ENCODE measurements at places on chromosomes 11 and 22.

DNA sequence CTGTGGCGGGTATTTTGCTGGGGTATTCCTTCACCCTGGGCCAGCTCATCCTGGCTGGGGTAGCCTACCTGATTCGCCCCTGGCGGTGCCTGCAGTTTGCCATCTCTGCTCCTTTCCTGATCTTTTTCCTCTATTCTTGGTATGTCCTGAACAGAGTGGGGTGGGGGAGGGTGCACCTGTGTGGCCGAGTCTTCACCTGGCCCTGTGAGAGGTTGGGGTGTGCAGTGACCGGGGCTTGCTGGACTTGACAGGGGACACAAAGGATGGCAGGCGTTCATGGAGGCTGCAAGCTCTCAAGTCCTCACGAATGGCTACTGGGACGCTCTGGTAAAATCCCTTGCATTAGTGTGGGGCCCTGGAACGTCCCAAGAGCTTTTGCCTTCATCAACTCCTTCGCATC is 39.3 kb downstream of the CAPN1 start:
- DNase-seq = no peak

DNA sequence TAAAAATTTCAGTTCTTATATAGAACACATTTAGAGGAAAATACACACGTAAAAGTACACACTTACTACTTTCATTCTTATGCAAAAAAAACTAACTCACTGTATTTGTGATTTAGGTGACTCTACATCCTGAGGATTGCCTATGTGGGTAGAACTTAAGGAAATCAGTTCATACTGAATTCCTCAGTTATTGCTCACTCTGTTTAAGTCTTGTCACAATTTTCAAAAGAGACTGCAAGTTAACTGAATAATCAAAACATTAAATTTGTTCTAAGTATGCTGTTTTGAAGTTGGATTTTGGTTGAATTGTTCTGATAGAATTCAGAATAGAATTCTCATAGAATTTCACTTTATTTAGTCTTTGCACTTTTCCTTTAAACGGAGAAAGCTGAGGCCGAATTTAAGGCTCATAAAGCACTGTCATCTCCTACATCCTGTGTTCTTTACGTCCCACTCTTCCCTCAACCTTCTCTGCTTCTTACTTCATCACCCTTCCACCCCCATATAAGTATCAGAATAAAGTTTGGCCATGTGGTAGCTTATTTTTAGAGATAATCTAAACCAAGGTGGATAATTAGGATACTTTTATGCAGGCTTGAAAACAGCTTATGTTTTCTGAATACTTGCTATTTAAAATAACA is 59.8 kb downstream of the APOL5 start:
- DNase-seq = no peak

- no peak for DNase-seq
These were observed 62.6 kb downstream of the FDX1 start for GRCh38 chr11:110492321-110492685.

DNA sequence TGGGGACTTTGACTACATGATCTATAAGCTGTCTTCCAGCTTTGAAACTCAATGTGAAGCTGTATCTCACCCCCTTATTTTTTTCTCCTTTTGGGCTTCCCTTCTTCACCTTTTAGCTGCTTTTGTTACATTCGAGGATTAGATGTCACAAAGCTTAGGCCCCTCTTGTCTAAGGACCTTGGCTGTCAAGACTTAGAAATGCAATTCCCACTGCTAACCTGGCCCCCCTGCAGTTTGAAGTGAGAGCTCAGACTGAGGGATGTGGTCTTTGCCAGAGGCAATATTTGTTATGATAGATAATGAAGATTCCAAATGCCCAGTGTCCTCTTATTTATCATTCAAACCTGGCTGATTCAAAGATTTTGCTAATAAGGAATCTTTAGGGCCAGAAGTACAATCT is 128.3 kb downstream of the ARL14EP start:
- DNase-seq = no peak

DNA sequence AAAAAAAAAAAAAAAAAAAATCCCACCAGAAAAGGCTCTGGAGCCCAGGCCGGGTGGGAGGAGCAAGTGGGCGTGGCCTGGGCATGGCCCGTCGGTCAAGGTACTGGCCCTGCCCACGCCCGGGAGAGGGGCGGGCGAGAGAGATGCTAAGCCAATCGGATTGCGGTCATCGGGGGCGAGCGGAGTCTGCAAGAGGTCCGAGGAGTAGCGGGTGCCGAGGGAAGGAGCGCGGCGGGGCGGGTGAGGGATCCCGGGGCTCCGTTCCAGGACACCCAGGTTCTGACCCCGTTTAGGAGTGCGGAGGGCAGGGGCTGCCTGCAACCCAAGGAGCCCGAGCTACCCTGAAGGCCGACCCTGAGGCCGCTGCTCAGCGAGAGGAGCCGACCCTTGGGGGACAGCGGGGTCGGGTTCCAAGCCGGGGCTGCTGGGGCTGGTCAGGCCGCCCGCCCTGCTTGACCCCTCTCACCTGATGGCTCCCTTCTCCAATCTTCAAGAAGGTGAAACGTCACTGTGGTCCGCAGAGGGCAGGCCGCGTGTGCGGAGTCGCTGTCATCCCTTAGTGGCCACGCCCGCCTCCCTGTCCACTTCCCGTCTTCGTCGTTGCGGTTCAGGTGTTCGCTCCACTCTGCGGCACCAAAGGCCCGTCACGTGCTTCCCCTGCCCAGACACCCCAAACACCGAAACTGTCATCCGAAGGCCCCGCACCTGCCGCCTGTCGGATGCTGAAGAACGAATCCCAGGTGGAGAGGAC is 11.1 kb upstream of the TAB1 start:
- no peak for DNase-seq

GRCh38 chr11:66466225-66467033 is at the start of gene PELI3:
Gene PELI3 (plus strand): TSS chr11:66466905. CDS start chr11:66468129, 1,224 bp downstream.
- peak; percentile 81 for DNase-seq

DNA sequence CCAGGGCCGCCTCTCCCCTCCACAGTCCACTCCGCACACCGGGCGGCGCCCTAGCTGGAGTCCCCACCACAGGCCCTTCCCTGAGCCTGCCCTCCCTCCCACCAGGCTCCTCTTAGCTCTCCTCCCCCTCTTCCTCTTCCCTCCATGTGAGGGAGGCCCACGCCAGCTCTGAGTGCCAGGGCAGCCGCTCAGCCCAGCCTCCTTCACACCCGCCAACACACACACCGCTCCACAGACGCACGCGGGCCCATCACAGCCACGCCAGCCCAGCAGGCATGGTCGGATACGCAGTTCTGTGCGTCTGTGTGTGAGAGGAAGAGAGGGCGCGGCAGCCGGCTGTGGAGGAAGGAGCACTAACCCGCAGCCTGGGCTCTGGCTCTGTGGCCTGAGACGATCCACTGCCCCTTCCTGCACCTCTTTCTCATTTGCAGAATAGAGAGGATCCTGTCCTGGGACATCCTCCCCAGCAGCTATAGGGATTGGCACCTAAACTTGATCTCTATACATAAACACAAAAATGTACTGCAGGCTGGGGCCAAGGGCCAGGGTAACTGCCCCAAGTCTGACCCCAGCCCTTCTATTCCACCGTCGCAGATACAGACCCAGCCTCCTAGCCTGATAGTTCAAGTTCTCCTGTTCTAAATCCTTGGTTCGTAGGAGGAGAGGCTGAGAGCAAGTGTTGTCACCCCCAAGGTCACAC is 3.5 kb downstream of the CHRM4 start:
- DNase-seq = no peak

DNA sequence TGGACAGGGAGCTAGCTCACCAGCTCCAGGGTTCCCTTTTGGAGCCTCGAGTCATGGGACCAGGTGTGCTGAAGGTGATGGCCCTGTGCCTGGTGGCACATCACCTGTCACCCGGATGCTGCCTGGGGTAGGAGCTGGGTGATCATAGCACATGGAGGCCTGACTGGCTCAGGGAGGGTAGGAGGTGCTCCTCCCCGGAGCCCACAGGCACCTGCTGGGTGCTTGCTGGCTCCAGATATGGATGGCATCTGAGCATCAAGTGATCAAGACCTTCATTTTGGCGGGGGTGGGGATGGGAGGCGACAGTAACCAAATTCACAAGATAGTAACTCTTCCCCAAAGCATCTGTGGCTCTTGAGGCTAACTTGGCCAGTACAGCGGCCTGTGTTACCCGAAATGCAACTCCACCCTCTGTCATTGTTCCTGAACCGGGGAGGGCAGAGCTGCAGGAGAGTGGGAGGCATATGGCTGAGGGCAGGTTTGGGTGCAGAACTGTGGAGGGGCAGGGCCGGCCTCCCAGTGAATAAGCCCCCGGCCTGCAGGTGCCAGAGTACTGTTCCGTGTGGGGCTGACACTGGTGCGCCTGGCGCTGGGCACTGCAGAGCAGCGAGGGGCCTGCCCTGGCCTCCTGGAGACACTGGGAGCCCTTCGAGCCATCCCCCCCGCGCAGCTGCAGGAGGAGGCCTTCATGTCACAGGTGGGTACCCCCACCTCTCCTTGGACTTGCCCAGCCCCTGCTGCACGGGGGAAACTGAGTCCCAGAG is 4.7 kb downstream of the TBC1D10C start:
- no peak for DNase-seq

- DNase-seq = no peak
These were observed 83.7 kb upstream of the CHRM4 start for GRCh38 chr11:46475051-46475925.

DNA sequence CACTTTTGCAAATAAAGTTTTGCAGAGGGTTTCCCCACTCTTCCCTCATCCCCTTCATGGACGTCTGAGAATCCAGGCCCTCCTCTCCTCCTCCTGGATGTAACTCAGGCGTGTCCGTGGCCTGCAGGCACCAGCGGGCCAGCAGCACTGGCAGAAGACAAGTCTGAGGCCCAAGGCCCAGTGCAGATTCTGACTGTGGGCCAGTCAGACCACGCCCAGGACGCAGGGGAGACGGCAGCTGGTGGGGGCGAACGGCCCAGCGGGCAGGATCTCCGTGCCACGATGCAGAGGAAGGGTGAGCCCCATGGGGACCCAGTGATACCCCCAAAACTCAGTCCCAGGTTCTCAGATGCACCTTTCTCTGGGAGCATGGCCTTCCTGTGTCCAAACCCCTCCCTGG is 14.4 kb downstream of the TUB start:
- DNase-seq = no peak

- DNase-seq = peak; percentile 40
These were observed 20.2 kb downstream of the FADS3 start for GRCh38 chr11:61871158-61871597.

DNA sequence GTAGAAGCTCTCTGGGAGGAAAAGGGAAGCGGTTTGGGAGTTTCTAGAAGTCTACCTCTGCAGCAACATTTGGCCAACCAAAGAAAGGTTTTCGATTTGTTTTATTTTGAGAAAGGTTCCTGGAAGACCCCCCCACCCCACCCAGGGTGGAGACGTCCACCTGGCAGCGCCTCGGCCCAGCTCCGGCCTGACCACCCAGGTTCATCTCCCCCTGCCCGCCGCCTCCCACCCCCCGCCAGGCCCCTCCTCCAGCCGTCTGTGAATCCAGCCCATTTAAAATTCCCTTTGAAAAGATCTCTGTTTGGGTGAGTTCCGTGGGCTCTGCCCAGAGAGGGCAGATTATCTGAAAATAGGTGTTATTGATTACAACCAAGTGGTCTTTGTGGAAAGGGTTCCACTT is 43.3 kb downstream of the KCNJ1 start:
- no peak for DNase-seq

- no peak for DNase-seq
These were observed 26.6 kb upstream of the RELT start for GRCh38 chr11:73349633-73350032.

DNA sequence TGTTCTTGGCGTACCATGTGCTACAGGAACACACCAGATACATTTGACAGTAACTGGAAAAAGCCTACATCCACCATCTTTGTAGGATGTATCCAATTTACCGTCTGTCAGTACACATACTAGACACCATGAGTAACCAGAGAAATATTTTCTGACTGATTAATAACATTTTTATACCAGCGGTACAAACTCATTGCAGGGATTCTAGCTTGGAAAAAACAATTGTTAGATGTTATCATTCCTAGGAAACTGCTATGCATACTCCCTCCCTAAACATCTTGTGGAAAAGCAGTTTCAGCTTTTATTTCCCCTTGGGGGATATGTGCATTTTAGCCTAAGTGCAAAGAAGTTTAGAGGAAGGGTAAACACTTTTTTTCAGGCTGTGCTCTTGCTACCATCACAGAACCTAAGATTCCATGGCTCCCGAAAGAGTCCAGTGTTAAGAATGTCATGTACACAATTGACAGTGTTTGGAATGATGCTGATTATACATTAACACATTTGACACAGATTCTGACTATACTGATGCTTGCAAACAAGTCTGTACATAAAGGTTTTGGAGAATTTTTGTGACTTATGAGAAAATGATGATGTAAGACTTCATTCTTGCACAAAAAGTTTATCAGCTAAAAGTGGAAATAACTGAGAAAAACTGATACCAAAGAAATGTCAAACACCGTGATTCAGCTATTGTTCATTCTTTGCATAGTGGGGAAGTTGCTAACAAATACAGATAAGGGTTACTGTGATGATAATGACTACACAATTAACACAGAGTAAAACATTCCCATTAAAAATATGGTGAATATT is 23.7 kb downstream of the NCF4 start:
- DNase-seq = no peak

DNA sequence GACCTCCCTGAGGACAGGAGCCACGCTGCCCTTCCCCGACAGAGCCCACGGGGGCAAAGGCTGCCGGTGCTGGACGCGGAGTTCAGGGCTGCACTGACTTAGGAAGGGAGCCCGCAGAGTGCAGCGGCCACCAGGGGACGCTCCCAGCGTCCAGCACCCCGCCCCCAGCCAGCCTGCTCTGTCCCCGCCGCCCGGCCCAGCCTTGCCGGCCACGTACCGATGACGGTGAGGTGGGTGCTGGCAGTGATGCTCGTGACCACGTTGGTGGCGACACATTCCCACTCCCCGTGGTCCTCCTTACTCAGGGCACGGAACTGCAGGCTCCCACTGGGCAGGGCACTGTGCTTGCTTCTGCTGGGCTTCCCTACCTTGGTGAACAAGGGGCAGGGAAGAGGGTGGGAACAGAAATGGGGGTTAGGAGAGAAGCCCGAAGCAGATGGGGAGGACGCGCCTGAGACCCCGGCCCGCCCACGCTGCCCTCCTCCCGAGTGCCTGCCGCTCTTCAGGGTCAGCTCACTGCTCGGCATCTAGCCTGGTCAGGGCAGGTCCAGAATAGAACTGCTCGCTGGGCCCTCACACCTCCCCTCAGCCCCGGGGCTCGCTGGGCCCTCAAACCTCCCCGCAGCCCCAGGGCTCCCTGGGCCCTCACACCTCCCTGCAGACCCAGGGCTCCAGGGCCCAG is 25.9 kb downstream of the IGSF9B start:
- no peak for DNase-seq

- no peak for DNase-seq
These were observed 12.6 kb upstream of the GLYATL1 start for GRCh38 chr11:58926695-58927094.

Data from NCI-H446 (cell line).